ENCODE measurements at places on chromosomes 6 and 20. TPM values are rescaled to one million over a fixed set of nuclear protein-coding genes. Genes with fewer than 3 reads are reported as not detected.

Gene PACSIN1
- 0.09 TPM for total RNA-seq

Gene CYP39A1
- total RNA-seq = 1.6 TPM

Gene MLN
- total RNA-seq = not detected

Gene GNMT
- not detected for total RNA-seq

Gene ZBTB22
- total RNA-seq = 19.1 TPM

Gene ECHDC1
- 57.2 TPM for total RNA-seq

Gene CD24
- 7.5 TPM for total RNA-seq

Gene TRDN
- total RNA-seq = not detected

Gene TFAP2D
- not detected for total RNA-seq

Gene RIPOR2
- 35.2 TPM for total RNA-seq

Gene PI16
- total RNA-seq = 0.35 TPM

Gene RHAG
- not detected for total RNA-seq

Gene SRSF12
- total RNA-seq = 0.51 TPM

Gene MUC22
- not detected for total RNA-seq

Gene PHIP
- 10.0 TPM for total RNA-seq

Gene CBLN4
- not detected for total RNA-seq

Gene MED20
- 15.5 TPM for total RNA-seq

Gene IRF4
- total RNA-seq = not detected

Measured in pericardium fibroblast (primary cell).